CD8-positive, alpha-beta memory T cell (primary cell): ENCODE measurements at places on chromosomes 2 and 18.

DNA sequence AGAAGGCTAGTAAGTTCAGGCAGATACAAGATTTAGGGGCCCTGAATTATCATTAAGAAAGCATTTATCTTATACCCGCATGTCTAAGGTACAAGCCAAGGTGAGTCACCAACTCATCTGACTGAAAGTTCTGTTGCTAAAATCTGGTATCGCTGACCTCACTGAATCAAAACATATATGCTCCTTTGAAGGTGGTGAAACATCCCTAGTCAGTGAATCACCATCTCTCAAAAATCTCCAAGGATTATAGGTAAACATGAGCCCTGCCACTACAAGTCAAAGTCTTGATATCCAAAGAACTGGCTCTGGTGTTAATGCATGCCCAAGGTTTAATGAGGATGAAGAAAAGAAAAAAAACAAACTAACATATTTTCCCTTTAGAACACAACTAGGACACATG, 43.5 kb downstream of the IRS1 start:
- no peak for DNase-seq

DNA sequence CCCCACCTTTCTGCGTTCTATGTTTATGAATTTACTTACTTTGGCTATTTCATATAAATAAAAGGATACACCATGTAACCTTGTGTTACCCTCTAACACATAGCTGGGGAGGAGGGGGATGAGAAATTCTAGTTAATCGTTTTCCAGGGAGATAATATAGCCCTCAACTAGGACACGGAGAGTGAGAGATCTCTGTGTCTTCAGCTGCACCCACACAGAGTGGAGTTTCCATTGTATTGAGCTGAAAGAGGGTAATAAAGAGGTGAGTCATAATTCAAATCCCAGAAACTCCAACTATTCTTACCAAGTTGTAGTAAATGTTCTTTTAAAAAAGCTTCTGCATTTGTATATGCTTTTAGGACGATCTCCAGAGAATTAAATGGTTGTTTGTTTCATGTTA, 110.1 kb upstream of the SULT1C3 start:
- no peak for DNase-seq

- DNase-seq, result no peak
These were observed 209.1 kb downstream of the TNS1 start for GRCh38 chr2:217793566-217794132.

- DNase-seq, result no peak
These were observed 34.7 kb downstream of the RASGRP3 start for GRCh38 chr2:33511141-33511540.

GRCh38 chr2:210445116-210445707, 31.3 kb downstream of the LANCL1 start:
- DNase-seq, result no peak

DNA sequence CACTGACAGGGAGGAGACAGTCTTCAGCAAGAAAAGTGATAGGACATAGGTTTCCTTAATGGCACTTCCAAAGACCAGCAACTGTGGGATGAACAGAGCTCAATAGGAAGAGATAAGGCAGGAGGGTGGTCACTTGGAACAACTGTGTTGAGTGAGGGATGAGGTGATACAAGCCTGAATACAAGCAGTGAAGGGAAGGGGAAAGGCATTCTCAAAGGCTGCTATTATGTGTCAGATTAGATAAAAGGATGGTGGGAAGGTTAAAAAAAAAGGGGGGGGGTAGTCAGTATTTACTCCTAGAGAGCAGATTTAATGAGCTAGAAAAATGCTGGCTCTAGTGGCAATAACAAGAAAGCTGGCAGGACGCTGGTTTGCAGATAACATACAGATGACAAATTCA, 25.7 kb downstream of the CCBE1 start:
- DNase-seq, result no peak
